LoVo (cell line): ENCODE measurements at places on chromosomes 3 and 15.

- no peak for DNase-seq
Measured at GRCh38 chr3:42541079-42541478, 38.6 kb downstream of the VIPR1 start.

DNA sequence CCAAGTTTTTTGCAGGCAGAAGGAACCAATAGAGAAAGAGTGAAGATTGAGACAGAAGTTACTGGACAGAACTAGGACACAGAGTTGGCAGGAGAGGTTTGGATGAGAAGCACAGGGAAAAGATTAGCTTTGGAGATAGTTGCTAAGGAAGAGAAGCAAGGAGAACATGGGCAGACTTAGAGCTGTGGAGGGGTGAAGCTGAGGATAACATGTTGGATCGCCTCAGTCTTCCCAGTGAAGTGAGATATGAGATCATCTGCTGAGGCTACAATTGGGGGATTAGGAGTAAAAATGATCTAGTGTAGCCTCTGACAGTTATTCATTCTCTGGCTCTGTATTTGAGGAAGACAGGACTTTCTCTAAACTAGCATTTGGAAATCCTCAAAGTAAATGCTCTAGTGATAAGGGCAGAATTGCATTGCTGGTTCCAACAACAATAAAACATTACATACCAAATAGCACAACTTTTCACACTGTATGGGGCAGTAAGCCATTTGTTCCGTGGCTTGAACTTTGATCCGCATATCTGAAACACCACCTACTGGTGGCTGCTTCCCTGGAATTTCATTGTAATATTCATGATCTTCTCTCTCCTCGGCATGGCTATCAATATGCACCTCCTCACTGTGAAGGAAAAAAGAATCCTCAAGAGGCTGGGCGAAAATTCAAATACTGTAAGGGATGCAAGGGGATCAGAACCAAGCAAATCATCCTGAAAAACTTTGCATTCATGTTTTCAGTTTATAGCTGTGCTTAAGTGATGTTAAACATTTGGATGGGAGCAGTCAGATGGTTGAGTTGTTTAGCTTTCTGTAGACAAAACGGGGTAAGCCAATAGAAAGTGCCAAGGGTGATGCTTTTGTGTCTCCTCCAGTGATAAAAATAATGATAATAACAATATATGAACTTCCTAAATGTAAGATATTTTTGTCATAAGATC is 22.2 kb upstream of the EID1 start:
- peak; percentile 70 for DNase-seq

GRCh38 chr3:160400030-160400701 is 716 bp downstream of the SMC4 start:
- peak; percentile 11 for DNase-seq

DNA sequence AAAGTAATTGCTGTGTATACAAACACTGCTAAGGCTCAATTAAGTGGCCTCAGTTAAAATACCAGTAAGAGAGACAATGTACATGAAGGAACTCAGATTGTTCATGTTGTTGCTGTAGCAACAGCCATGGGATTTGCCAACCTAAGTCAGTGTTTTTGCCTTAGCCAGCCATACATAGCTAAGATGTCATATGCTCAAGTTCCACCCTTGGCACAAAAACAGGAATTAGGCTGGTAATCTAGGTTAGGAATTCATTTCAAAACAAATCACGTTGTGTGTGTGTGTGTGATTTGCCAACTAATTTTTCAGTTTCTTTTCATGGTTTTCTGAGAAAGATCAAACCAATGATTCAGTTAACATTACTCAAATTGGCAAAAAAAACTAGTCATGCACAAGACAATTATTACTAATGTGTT is 143.7 kb upstream of the KCNMB2 start:
- DNase-seq, result no peak

GRCh38 chr3:169133178-169134161 is 530.0 kb downstream of the MECOM start:
- peak; percentile 15 for DNase-seq

- DNase-seq, result no peak
Measured at GRCh38 chr15:52557274-52557641, 11.6 kb downstream of the ARPP19 start.

- no peak for DNase-seq
Measured at GRCh38 chr3:183400352-183400751, 28.1 kb downstream of the MCF2L2 start.

GRCh38 chr15:100131321-100132224 is 210.2 kb downstream of the ADAMTS17 start:
- DNase-seq, result peak; percentile 27

- DNase-seq, result no peak
Measured at GRCh38 chr3:84998545-84998944, 39.8 kb downstream of the CADM2 start.

- peak; percentile 14 for DNase-seq
Measured at GRCh38 chr3:112604536-112604935, 36.4 kb downstream of the CCDC80 start.

GRCh38 chr3:35739181-35739809 is 100.0 kb downstream of the ARPP21 start:
- no peak for DNase-seq

GRCh38 chr3:106528932-106529331 is 660.1 kb upstream of the CBLB start:
- no peak for DNase-seq

DNA sequence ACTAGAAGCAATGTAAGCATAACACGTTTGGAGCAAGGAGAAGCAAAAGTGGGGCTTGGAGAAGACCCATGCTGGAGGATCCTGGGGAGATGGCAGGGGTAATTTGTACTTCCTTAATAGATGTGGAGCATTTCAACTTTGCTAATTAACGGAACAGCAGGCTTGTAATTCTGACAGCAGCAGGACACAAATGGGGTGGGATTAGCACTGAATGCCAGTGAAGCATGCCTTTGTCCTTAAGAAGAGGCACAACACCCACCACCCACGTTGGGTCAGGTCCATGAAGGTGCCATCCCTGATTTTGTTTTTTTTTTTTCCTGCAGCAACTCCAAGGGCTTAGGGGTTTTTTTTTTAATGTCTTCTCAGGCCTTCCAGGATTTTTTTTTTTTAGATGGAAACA is 231.9 kb upstream of the ROPN1 start:
- no peak for DNase-seq

- no peak for DNase-seq
Measured at GRCh38 chr15:62021991-62022600, 38.2 kb downstream of the VPS13C start.

- no peak for DNase-seq
Measured at GRCh38 chr3:171005648-171006047, 20.9 kb downstream of the SLC2A2 start.

DNA sequence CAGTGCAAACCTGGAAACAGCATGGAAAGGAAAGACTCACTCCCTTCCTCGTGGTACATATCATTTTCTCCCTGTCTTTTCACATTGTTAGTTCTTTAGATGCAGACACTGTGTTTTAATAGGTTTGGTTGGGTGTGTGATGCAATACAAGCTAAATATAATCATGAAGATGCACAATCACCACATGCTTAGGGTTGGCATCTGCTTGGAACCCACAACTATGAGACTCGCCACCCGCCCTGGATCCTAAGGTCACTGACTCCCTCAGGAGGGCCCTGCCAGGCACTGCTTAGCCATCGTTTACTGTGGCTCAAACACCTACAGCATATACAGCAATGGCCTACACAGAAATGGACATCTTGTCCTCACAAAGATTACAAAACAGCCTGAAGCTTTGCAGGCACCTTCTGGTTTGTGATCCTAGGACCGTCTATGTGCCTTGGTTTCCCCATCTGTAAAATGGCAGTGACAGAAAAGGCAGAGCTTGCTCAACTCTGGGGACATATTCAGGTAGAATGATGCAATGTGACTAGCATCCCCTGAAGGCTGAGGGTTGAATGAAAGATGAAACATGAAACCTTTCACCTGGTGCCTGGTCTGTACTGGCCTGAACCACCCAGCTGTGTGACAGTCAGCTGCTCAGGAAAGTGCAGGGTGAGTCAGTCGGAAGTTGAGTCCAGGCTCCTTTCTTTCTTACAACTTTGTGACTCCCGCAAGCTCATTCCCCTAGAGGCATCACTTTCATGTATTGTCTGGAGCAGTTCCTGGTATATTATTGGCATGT is 123.6 kb upstream of the PFN2 start:
- peak; percentile 25 for DNase-seq

- no peak for DNase-seq
Measured at GRCh38 chr15:77656294-77656693, 23.6 kb upstream of the LINGO1 start.

DNA sequence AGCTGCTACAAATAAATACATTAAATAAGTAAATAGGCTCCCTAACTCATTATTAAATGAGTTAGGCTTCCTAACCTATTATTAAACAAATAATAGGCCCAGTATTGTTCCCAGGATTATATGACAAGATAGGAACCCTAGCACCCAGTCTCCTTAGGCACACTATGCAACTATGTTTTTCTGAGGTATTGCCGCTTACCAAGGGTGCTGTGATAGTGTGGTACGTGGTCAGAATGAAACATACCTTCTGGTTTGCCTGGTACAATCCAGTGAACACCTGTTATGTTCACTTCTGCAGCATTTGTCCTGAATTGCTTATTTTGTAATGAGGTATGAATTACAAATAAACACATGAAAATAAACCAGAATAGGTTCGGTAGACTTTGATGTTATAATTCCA is 375.6 kb upstream of the GBE1 start:
- no peak for DNase-seq
